Gastrocnemius medialis (tissue), 4 donors: ENCODE measurements at places on chromosomes 12 and 14. TPM values are rescaled to one million over a fixed set of nuclear protein-coding genes. Genes with fewer than 3 reads are reported as not detected.

- peak overlapping the region; percentile 98 for H3K27ac ChIP-seq
- H3K27me3 ChIP-seq: no peaks in the 10 kb centered on the region
- H3K36me3 ChIP-seq: no peaks in the 10 kb centered on the region
- DNase-seq: peak; percentile 22
- peak overlapping the region; percentile 94 for H3K4me3 ChIP-seq
These were observed 1.4 kb downstream of the CHPT1 start for GRCh38 chr12:101698800-101699347.

Gene PRPH
- not detected for total RNA-seq

- no peak overlapping the region for H3K4me3 ChIP-seq
- DNase-seq: no peak
- no peaks in the 10 kb centered on the region for H3K36me3 ChIP-seq
- H3K27ac ChIP-seq: no peak overlapping the region
- H3K4me1 ChIP-seq: no peaks in the 10 kb centered on the region
These were observed 933.9 kb downstream of the SLC16A7 start for GRCh38 chr12:60529723-60530122.

Gene SIX4
- total RNA-seq: 48.3 TPM
